ENCODE measurements at places on chromosomes 2 and 18.

DNA sequence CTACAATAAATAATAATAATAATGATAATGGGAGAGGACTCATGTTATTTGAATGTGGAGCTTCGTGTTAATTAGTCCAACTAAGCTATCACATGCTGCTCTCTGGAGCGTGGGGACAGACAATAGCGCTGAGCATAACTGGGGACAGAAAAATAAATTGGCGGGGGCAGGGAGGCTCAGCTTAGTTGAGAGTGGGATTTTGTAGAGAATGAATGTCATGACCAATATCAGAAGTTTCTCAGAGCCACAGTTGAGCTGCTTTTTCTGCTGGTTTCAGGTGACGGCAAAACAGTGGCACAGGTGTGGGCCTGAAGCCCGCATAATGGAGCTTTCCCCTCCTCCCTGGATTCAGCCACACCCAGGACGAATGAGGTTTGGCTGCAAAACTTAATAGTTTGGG lies 111.1 kb upstream of the CAB39 start:
- no peak for DNase-seq

DNA sequence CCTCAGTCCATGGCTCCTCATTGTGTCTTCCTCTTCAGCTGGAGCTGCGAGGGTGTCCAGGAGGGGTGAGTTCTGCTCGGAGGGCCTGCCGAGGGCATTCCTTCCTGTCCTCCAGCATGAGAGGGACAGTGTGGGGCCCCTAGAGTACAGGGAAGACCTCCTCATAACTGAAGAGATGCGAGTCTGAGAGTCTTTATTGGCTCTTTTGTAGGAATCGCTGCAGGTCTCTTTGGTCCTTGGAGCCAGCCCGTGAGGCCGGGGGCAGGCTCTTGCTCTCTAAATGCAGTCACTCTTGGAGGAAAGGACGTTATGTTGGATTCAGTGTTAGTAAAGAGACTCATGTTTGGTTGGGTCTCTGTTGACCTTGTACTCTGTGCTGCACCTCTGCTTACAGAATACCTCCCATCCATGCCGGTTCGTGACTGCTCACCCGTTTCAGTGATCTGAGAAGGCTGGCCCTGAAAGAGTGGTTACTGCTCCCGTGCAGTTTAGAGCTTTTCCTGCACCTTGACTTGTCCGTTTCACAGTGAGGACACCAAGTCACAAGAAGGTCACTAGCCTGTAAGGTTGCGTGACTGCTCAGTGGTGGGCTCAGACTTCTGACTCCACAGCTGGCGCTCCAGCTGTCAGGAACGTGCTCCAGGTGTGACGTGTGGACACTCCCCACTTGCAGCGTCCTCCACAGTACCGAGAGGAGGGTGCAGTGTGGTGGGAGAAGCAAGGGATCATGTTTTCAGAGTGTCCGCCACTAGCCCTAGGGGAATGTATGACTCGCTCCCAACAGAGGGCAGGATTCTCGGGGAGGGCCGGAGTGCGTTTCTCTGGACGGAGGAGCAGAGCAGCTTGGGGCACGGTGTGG lies 7.8 kb downstream of the ATG4B start:
- no peak for DNase-seq

GRCh38 chr18:40935423-40935822 lies 1019.6 kb upstream of the PIK3C3 start:
- DNase-seq: no peak

DNA sequence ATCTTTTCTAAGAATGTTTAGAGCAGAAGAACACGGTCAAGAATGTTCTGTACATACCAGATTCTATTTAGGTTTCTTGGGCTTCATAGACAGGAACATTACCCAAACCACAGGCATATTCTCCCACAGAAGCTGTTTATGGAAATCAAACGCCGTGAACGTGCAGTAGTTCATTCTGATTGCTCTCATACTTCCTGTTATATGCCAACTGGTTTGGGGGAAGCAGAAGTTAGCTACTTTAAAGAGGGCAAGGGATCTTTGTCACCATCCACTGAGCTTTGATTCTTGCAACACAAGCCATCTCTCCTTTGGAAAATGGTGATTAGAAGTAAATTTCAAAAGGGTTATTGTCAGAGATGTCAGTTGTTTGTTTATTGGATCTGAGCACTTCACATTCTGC lies 182.2 kb upstream of the NRP2 start:
- no peak for DNase-seq

- DNase-seq: no peak
These were observed 2.2 kb downstream of the NOL4 start for GRCh38 chr18:34222307-34223163.

GRCh38 chr2:125312342-125312741 lies 1287.3 kb downstream of the CNTNAP5 start:
- no peak for DNase-seq

GRCh38 chr2:164766216-164766953 lies 75.2 kb downstream of the COBLL1 start:
- no peak for DNase-seq

Measured in esophagus muscularis mucosa (tissue), 4 donors.